ENCODE measurements at places on chromosomes 6 and 20.

- DNase-seq = no peak
Observed at GRCh38 chr6:137190583-137191094, 17.2 kb upstream of the IL22RA2 start.

- DNase-seq = no peak
Observed at GRCh38 chr6:145893586-145893985, 70.6 kb downstream of the SHPRH start.

DNA sequence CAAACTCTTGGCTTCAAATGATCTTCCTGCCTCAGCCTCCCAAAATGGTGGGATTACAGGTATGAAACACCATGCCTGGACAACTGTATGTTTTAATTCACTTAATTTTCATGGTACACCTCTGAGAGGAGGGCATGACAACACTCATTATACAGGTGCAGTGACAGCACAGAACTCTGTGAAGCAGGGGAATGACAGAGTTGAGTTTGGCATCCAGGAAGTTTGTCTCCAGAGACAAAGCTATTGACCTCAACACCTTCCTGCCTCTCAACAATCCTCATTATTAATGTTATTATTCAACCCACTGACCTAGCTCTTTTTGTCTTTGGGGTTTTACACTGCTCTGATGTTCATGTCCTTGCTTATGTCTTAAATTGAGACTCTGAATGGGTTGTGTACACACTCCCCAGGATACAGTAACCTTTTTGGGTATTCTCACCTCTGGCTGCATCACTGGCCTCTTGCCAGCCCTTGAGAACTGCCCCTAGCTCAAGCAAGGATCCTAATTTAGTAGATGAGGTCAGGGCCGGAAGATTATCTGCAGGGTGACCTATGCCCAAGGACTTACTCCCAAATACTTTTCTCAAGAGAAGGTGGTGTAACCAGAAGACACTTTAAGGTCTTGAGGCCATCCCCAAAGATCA is 13.0 kb upstream of the IER3 start:
- no peak for DNase-seq

GRCh38 chr20:57938158-57939108 is 228.6 kb upstream of the PMEPA1 start:
- DNase-seq = no peak

GRCh38 chr20:391041-391711 is 10.6 kb downstream of the TRIB3 start:
- DNase-seq = no peak

DNA sequence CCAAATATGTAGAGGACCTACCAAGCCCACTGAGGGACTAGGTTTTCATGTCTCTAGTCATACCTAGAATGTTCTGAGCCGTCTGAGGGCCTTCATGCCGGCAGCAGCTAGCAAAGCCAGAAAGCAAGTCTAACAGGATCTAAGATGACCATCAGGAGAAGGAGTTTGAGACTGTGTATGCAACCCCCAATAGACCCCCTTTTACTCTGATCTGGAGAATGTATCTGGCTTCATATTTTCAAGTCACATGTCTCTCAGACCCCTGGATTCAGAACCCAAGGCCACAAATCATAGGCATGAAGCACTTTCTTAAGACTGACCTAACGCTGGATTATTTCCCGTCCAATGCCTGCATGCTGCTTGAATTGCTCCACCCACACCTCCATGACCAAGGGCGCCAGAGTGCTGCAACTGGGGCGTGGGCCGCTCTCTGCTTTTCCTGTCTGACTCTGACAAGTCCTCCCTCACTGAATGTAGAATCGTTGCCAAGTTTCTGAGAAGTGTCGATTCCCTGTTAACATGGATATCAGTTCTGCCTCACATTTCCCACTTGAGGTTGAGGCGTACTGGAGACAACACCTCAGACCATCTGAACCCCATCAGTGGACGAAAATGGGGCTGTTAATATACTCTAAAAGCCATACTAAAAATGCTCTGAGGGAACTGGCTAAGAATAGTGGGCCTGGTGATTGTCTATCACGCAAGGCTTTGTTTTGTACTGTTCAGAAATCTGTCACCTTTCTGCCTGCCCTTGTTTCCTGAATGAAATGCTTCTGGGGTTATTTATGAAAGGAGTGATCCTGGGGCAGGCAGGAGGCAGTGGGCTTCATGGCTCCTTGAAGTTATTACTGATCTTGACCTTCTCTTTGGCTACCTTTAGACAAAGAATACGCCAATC is 23.9 kb upstream of the ASXL1 start:
- no peak for DNase-seq

DNA sequence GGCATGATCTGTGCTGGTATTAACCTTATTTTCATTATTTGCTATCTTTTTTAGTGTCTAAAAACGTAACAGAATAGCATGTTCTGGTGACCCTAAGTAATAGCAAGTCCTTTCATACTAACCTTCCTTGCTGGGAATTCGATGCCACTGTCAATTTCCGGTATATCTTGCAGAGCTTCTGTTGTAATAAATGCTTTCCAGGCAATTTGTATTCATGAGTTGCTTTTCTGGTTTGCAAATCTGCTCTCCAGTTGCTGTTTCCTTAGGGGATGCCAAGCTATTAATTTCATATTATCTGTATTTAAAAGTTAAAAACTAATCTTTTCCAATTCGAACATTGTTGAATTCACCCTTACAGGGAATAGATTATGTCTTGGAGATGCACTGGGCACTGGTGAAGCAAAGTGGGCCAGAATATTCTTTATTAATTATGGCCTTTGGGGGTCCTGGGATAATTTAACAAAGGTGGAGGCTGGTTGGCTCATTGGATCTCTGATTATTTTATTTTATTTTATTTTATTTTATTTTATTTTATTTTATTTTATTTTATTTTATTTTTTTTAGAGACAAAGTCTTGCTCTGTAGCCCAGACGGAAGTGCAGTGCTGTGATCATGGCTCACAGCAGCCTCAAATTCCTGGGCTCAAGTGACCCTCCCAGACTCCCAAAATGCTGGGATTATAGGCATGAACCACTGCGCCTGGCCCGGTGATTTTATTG is 123.6 kb upstream of the GLP1R start:
- no peak for DNase-seq

GRCh38 chr6:46521464-46521971 is 30.3 kb upstream of the RCAN2 start:
- DNase-seq = peak; percentile 23

- no peak for DNase-seq
Observed at GRCh38 chr6:1065986-1066385, 245.9 kb upstream of the FOXQ1 start.
